ENCODE measurements at places on chromosomes 6 and 20. TPM values are rescaled to one million over a fixed set of nuclear protein-coding genes. Genes with fewer than 3 reads are reported as not detected.

GRCh38 chr6:119043265-119043664 is 35.2 kb downstream of the FAM184A start:
- no peaks in the 10 kb centered on the region for H3K36me3 ChIP-seq
- H3K4me1 ChIP-seq, result no peaks in the 10 kb centered on the region
- no peak for DNase-seq
- H3K27ac ChIP-seq, result no peak overlapping the region
- no peak overlapping the region for H3K4me3 ChIP-seq

- no peaks in the 10 kb centered on the region for H3K36me3 ChIP-seq
- no peaks in the 10 kb centered on the region for H3K27me3 ChIP-seq
- no peak for DNase-seq
- H3K4me1 ChIP-seq, result no peaks in the 10 kb centered on the region
Measured at GRCh38 chr20:38841570-38841969, 36.1 kb downstream of the PPP1R16B start.

- H3K4me3 ChIP-seq, result no peak overlapping the region
- peaks cover 14% of the 10 kb centered on the region for H3K4me1 ChIP-seq
- no peaks in the 10 kb centered on the region for H3K36me3 ChIP-seq
- DNase-seq, result no peak
Measured at GRCh38 chr6:136548582-136549299, 1.5 kb downstream of the MAP7 start.

GRCh38 chr6:61622601-61623000 is 663.4 kb downstream of the KHDRBS2 start:
- no peak overlapping the region for H3K4me3 ChIP-seq
- no peaks in the 10 kb centered on the region for H3K36me3 ChIP-seq
- no peaks in the 10 kb centered on the region for H3K4me1 ChIP-seq
- no peaks in the 10 kb centered on the region for H3K27me3 ChIP-seq

The SEL1L2 gene
- total RNA-seq, result not detected

All from vagina (tissue), 2 donors.